ENCODE measurements at places on chromosomes 16 and 17.

GRCh38 chr17:63335831-63336230 lies 110.3 kb downstream of the CYB561 start:
- no peak for DNase-seq

DNA sequence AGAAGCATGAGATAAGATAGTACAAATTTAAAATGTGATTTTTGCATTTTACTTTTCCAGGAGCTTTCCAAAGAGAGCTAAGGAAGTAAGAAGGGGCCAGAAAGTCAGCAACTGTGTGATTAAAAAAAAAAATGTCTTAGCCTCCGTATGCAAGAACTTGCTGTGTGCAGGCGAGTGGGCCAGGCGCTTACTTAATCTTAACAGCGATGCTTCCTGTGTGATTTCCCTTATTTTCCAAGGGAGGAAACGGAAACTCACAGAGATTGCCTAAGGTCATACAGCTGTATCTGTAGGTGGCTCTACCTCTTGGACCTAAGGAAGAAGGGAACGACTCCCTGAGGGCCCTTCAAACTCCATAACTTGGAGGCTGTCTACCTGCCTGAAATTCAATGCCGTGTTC lies 11.1 kb downstream of the HS3ST3B1 start:
- DNase-seq, result no peak

- DNase-seq, result no peak
Observed at GRCh38 chr17:65851965-65852736, 290.7 kb upstream of the AXIN2 start.

GRCh38 chr17:6913608-6914443 lies 82.0 kb upstream of the ALOX12 start:
- peak; percentile 71 for DNase-seq

- no peak for DNase-seq
Observed at GRCh38 chr16:10245002-10245401, 62.8 kb upstream of the GRIN2A start.

DNA sequence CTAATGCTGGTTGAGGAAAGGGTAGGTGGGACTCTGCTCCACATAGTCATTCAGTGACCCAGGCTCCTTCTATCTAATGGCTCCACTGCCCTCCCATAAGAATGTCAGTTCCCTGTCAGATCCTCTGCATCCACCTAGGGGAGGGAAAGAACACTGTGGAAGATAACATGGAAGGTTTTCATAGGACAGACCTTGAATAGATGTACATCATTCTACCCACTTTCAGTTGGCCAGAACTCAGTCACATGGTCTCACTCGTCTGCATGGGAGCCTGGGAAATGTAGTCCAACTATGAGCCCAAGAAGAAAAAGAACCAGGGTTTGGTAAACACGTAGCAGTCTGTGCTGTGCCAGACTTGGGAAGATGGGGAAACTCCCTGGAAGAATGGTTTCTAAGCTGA lies 27.1 kb upstream of the SCNN1B start:
- no peak for DNase-seq

DNA sequence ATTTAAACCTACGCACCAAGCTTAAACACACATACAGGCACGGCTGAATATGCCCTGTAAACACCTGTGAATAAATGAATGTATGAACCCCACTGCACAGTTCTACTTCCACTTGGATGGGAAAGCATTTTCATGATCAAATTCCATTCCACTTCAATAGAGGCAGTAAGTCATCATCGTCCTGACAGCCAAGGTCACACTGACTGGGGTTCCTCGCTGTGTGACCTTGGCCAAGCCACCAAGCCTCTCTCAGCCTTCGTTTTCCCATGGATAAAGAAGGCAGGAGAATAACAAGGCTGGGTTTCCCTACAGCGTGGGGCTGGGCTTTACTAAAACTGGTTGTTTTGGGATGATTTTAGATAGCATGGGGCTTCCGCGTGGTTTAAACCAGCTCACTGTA lies 82.8 kb downstream of the TBC1D16 start:
- no peak for DNase-seq

DNA sequence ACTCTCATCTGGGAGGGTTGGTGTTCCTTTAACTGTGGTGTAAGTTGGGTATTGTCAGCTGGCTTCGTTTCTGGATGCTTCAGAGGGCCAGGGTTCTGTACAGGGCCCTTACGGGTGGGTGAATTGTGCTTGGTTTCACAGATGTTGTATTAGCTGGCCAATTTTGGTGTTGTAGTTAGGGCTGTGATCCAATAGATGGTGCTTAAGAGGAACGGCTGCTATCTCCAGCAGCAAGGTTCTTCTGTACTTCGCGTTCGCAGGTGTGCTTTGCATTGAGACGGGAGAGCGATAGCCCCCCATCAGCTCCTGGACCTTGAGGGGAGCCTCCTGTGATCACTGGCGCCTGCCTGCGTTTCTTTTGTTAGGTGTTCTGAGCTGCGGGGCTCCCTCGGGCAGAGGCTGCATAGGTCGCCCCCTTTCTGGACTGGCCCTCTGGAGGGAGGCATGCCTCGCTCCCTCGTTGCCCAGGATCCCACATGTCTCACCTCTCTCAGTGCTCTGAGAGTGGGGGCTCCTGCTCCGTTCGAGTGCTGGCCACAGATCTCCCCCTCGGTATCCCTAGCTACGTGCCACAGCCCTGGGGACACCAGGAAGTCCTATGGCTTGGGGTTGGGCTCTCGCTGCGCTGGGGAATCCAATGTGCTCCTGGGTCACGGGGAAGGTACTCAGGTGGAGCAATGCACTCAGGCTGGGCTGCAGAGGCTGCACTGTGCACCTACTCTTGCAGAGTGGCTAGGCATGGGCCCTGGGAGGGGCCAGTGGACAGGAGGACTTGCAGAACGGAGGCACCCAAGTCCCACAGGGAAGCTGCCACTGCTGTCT lies 837 bp upstream of the PRDM7 start:
- DNase-seq, result no peak

- DNase-seq, result peak; percentile 10
Observed at GRCh38 chr17:66255112-66255511, 25.9 kb upstream of the APOH start.

DNA sequence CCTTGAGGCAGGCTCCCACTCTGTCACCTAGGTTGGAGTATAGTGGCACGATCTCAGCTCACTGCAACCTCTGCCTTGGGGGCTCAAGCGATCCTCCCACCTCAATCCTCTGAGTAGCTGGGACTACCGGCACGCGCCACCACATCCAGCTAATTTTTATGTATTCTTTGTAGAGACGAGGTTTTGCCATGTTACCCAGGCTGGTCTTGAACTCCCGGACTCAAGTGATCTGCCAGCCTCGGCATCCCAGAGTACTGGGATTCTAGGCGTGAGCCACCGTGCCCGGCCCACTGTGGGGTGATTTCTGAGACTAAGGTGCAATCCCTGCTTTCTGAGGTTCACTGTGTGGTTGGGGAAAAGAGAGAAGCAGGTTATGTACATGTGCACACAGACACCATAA lies 12.0 kb upstream of the SLC12A3 start:
- DNase-seq, result no peak

- DNase-seq, result no peak
Observed at GRCh38 chr17:67041941-67042899, 2.1 kb upstream of the CACNG1 start.

DNA sequence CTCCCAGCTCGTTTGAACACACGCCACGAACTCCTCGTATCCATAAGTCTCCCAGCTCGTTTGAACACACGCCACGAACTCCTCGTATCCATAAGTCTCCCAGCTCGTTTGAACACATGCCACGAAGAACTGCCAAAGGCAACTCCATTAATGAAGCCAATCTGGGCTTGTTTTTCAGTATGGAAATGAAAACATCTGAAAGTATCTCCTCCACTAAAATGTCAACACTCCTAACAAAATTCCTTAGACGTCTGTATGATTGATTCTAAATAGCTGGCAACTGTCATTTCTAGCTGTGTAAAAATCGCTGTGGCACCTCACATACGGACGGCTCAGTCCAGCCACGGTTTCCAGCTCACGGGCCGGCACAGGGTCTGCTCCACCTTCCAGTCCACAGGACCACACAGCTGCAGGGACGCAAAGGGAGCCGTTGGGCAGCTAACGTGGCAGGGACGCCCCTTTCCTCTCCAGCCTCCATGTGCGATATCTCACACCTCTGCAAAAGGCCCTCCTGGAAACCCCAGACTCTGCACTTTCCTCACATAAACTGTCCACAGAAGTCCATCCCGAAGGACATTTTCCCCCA lies 67.1 kb upstream of the METRNL start:
- no peak for DNase-seq

DNA sequence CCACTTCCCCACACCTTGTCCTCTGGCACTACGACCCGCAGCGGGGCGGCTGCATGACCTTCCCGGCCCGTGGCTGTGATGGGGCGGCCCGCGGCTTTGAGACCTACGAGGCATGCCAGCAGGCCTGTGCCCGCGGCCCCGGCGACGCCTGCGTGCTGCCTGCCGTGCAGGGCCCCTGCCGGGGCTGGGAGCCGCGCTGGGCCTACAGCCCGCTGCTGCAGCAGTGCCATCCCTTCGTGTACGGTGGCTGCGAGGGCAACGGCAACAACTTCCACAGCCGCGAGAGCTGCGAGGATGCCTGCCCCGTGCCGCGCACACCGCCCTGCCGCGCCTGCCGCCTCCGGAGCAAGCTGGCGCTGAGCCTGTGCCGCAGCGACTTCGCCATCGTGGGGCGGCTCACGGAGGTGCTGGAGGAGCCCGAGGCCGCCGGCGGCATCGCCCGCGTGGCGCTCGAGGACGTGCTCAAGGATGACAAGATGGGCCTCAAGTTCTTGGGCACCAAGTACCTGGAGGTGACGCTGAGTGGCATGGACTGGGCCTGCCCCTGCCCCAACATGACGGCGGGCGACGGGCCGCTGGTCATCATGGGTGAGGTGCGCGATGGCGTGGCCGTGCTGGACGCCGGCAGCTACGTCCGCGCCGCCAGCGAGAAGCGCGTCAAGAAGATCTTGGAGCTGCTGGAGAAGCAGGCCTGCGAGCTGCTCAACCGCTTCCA lies 2.6 kb downstream of the METTL26 start:
- DNase-seq, result no peak

GRCh38 chr16:27748868-27749546 lies 199.1 kb downstream of the KATNIP start:
- DNase-seq, result peak; percentile 15

DNA sequence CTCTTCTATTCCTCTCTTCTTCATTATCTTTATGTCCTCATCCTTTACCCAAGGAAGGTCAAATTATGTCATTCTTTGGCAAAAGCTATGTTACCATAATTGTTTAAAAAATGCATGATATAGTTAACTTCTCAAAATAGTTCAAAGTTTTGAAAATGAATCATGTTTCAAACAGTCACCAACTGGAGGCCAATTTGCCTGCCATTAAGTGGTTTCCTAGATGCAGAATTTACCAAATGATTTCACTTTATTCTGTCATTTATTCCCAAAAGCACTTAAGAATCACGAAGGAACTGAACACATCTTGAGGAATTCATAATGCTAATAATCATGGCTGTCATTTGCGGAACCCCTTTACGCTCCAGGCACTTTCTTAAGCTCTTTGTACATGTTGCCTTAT lies 190.9 kb upstream of the CDH11 start:
- no peak for DNase-seq

DNA sequence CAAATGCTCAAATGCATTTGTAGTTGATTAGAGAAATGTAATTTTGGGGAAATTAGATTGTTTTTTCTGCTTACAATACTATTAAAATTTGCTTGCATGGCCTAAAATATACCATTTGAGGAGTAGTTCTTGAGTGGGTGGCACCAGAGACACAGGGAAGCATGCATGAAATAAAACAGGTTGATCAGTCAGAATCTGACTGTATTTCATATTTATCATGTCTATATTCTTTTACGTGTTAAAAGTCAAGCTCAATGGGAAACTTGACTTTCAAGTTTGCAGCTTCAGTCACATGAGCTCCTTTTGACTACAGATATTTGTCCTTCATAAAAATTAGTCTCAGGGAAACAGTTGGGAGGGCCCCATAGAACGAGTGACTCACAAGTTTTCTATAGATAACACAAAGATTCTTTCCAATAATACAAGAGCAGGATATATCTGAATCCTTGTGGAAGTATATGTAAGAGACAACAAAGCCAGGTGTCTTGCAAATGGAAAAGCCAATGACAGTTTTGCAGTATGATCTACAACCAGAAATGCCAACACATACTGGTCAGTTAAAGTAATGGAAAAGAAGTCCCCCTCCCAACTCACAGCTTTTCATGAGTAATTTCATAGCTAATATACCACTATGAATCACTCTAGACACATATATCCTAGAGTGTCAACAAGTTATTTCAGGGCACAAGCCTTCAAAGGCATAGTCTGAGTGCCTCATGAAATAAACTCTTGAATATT lies 42.2 kb upstream of the CORO6 start:
- no peak for DNase-seq

GRCh38 chr16:23156946-23157460 lies 7.8 kb upstream of the USP31 start:
- no peak for DNase-seq

DNA sequence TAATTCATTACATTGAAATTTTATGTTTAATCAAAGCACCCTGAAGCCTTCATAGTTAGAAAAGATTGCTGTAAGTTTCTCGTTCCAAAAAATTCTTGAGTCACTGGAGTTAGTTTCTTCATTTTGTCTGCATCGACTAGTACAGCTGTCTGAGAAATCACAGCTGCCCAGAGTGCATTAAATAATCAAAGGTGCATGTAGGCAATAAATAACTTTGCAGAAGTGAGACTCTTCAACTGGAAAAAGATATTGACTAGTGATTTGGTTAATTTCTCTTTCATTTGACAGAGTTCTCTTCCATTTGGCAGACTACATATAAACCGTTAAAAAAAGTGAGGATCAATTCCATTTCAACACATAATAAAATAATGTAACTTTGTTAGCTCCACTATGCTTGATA lies 234.0 kb downstream of the CNTNAP4 start:
- DNase-seq, result no peak

DNA sequence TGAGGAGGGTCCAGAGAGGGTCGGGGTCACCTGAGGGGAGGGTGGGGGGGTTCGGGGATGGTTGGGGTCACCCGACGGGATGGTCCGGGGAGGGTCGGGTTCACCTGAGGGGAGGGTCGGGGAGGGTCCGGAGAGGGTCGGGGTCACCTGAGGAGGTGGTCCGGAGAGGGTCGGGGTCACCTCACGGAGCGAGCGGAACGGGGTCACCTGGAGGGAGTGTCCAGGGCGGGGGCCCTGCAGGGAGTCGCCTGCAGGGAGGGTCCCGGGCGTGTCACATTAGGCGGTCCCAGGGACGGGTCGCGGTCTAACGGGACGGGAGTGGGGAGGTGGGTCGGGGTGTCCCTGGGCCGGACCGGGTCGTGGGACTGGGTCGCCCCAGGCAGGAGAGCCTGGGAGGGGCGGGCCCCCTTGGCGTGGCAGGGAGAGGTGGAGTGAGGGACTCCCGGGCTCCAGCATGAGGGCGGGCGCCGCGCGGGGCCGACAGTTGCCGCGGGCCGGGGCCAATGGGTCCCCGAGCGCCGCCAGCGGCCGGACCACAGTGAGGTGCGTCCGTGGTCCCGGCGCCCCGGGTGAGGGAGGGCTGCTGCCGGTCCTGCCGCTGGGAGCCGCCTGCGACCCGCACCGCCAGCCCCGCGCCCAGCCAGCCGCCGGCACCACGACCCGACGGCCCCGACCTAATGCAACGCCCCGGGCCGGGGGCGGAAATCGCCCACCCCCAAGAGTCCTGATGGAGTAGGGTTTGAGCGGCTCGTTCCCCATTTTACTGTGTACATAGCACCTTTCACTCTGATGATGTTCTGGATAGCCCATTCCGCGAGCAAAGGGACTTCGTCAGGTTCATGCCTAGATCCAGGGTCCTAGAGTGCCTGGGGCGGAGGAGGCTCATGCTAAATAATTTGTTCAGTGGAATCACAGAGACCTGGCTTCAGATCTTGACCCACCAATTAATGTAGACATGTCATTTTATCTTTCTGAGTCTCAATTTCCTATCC lies 1.2 kb upstream of the ABCA3 start:
- no peak for DNase-seq
